Mucosa of descending colon (tissue), 3 donors: ENCODE measurements at places on chromosomes 12 and 14.

DNA sequence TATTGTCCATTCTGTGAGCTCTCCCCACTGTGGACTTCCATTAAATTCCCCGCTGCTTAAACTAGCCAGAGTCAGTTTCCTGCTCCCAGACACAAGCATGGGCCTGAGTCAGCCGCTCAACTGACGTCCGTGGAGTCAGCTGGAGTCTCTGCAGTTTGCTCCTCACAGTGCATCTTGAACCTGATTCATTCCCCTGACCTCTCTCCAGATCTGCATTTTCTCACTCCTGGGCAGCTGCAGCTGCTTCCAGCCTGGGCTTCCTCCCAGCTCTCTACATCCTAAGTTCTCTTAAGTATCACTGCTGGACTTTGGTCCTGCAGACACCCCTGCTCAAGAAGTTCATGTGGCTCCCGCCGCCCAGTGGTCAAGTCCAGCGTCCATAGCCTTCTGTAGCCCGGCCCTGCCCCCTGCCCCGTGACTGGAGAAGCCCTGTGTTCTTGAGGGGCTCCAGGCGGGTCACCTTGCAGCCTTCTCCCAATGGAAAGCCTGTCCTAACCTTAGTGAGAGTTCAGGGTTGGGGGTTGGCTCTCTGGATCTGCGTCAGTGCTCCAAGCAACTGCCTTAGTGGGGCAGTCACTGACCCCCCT lies 20.0 kb downstream of the NFKBIA start:
- DNase-seq, result peak; percentile 65

DNA sequence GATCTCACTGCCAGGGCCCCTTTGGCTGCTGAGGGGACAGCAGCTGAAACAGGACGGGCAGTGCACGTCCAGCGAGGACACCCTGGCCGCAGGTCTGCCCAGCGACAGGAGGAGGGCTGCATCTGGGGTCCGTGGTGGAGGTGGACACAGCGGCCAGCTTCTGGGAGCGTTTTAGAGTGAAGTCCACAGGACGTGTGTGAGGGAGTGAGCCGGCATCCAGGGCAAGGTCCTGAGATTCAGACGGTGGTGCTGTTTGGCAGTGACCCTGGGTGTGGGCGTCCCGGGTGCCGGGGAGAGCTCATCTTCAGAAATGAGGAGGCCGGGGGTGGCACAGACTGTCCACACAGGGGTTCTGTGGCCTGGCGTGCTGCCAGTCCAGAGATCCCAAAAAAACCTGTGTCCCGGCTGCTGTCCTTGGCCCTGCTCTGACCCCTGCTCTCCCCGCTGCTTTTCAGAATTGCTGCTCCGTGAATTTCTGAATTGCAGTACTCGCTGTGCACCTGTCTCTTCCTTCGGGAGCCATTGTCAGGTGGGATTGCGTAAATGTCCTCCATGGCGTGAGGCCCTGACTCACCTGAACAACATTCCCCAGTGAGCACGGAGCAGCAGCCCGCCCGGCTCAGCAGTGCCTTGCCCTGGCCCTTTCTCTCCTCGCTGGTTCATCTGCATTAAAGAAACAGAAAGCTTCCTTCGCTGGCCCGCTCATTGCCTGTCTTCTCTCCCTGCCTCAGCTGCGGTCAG lies 183.5 kb upstream of the C14orf180 start:
- no peak for DNase-seq

GRCh38 chr12:15307079-15307478 lies 15.2 kb upstream of the PTPRO start:
- no peak for DNase-seq

DNA sequence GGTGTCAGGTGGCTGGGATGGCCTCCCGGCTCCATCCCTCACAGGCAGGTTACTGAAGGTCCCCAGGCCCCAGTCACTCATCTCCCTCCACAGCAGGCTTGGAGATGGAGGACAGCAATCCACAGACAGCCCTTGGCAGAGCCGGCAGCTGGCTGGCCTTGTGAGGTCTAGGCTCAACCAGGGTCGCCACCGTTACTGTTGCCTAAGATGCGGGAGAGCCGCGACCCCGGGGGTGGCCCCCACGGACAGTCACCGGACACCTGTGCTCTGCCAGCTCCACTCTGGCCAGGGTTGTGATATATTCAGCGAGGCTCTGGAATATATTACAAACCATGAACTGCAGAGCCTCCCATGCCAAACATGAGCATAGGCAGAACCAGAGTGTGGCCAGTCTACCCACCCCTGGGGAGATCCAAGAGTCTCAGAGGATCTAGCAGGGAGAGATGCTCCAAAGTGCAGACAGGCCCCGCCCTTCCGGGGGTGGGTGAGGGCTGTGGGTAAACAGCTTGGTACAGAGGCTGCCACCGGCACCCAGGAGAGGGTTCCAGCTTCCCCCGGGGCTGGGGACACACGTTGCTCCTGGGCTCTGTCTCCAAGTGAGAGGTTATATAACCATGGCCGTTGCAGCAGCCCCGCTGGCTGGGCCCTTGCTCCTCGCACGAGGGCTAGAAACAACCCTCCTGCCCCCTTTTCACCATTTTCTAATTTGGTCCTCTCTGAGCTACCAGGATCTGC lies 55.9 kb upstream of the DIO3 start:
- DNase-seq, result no peak

DNA sequence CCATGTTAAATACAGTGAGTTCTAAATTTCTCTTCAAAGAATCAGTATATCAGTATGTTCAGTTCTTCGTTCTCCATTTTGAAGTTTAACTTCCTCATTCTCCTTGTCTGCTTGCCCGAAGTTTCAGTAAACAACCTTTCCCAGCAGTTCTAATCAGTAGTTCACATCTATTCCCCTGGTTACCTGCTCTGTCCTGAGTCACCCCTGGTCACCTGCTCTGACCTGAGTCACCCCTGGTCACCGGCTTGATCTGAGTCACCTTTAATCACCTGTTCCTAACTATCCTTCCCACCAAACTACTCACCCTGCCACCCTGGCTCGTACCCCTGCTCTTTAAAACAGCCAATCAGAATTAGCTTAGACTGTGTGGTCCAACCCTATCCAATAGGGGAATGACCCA lies 9.4 kb upstream of the OR10G3 start:
- no peak for DNase-seq

DNA sequence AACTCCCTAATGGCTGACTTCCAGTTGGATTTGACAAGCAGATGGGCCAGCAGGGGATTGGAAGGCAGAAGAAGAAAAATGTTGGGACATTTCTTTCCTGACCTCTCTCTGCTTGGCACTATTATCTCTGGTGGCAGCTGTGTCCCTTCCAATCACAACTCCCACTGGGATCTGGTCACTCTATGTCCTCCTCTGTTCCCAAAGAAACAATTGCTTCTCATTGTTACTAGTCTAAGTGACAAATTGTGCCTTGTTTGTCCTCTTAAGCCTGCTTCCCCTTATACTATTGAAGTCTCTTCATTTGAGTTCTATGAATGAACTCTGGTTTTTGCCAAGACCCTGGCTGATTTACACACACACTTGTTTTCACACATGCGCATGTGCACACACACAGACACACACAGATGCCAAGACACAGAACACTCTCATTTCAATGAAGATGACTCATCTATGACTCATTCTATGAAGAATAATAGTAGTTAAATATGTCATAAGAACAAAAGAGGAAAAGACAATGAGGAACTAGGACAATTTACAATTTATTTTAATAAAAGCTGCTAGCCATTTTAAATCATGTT lies 83.0 kb upstream of the FAR2 start:
- DNase-seq, result no peak

DNA sequence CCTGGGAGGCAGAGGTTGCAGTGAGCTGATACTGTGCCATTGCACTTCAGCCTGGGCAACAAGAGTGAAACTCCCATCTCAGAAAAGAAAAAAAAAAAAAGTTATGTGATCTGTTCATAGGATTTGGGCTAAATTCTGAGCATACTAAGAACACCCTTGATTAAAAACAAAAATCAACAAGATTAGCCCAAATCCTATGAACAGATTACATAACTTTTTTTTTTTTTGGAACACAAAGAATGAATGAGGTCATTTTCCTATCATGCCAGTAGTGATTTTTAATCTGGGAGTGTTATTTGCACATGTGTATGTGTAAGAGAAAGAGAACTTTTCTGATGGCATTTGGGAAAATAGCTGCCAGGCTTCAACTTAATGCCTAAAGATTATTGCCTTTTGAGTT lies 208.7 kb downstream of the ERC1 start:
- no peak for DNase-seq

- no peak for DNase-seq
Observed at GRCh38 chr14:97491697-97492096, 694.5 kb downstream of the VRK1 start.

DNA sequence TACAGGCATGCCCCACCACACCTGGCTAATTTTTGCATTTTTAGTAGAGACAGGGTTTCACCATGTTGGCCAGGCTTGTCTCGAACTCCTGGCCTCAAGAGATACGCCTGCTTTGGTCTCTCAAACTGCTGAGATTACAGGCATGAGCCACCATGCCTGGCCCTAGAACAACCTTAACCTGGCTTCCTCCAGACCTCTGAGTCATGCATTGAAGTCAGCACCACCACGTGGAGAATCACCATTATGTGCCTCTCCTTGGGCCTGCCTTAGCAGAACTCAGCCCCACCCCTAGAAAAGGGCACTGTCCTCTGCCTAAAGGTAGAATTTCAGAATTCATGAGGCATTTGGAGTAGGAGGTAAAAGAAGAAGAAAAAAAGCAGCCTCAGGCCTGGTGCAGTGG lies 49.0 kb downstream of the LIMA1 start:
- DNase-seq, result no peak

GRCh38 chr14:68771631-68772030 lies 21.2 kb downstream of the ZFP36L1 start:
- DNase-seq, result peak; percentile 27

DNA sequence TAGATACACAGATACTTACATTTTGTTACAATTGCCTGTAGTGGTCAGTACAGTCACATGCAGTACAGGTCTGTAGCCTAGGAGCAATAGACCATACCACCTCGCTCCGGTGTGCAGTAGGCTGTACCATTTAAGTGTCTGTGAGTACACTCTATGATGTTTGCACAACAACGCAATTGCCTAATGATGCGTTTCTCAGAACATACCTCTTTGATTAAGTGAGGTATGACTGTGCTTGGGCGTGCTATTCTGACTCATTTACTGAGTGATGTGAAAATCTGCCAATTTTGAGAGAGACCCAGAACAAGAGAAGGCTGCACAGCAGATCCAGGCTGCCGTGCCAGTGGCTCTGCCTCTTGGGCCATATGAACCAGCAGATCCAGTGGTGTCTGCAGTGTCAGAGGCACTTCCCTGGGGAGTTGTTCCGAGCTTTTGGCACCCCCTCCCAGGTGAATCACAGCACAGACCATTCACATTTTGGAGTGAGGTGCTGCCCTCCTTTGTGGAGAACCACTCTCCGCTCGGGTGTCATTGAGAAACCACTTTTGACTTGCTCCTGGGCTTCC lies 20.4 kb downstream of the DLK1 start:
- no peak for DNase-seq

DNA sequence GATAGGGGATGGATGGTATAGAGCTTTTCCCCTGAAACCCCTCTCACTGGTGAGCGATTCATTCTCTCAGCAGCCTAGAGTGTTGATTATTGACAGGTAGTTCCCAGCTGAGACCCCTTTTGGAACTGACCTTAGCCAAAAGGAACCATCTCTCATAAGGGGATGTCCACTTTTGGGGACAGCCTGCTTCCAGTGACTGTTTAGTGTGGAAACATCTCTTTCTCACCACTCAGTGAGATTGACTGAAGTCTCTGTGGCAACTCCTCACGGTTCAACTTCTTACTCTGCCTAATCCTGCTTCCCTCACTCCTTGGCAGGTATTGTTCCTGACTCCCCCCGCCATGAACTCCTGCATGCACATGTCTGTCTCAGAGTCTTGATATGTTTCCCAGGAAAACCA lies 529.2 kb upstream of the ATP2B1 start:
- no peak for DNase-seq

DNA sequence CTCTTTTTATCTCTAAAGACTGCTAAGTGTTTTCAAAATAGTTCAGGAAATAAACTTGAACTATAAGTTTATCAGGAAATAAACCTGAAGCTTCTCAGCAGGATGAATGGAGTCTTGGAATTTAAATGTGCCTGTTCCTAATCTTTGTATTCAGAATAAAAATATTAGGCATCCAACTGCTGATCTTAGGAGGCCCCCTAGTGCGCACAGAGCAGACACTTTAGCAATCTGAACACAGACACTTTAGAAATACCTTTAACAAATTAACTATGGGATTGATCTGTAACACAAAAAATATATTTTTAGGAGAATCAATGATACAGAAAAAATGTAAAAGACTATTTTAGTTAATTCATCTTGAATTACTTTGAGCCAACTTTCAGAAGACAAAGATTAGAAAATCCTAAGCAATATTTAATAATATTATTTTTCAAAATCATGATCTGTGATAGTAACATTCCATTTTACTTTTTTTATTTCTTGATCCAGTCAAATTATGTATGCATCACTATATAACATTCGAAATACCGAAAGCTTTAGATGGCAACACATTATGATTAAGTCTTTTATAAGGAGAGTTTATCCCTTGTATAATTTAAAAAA lies 80.9 kb downstream of the SLC41A2 start:
- DNase-seq, result peak; percentile 35

DNA sequence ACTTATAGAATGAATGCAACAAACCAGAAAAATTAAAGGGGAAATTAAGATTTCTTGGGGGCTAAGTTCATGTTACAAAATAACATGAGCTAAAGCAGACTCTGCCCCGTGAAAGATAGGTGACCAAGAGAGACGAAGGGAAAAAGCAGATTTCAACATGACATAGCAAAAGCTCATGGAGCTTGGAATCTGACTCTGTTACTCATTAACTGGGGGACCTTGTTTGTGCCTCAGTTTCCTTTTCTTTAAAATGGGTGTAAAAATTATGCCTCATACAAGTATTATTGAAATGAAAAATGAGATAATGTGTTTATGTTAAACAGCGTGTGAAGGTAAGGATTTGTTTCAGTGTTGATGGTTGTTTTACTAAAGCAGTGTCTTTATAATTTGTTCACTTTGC lies 11.5 kb downstream of the BICDL1 start:
- DNase-seq, result no peak

DNA sequence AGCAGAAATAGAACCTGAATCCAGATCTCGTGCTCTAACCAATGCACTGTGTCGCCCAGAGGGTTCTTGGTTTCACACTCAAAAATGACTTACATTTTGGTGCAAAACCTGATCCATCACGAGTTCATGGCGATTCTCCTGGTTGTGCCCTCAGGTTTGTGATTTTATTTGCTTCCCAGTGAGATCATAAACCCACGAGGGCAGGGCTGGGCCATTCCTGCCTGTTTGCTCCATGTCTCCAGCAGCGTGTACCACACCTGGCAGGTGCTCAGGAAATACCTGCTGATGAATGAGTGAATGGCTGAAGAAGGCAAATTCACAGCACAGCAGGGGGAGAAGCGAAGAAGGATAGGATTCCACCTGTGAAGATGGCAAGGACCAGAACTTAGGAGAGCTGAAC lies 9.4 kb downstream of the ACACB start:
- DNase-seq, result peak; percentile 58

GRCh38 chr12:25590011-25590721 lies 37.1 kb upstream of the LMNTD1 start:
- no peak for DNase-seq
